ENCODE measurements at places on chromosomes 12 and 14.

- DNase-seq = no peak
Measured at GRCh38 chr14:93648440-93649168, 139.7 kb downstream of the PRIMA1 start.

DNA sequence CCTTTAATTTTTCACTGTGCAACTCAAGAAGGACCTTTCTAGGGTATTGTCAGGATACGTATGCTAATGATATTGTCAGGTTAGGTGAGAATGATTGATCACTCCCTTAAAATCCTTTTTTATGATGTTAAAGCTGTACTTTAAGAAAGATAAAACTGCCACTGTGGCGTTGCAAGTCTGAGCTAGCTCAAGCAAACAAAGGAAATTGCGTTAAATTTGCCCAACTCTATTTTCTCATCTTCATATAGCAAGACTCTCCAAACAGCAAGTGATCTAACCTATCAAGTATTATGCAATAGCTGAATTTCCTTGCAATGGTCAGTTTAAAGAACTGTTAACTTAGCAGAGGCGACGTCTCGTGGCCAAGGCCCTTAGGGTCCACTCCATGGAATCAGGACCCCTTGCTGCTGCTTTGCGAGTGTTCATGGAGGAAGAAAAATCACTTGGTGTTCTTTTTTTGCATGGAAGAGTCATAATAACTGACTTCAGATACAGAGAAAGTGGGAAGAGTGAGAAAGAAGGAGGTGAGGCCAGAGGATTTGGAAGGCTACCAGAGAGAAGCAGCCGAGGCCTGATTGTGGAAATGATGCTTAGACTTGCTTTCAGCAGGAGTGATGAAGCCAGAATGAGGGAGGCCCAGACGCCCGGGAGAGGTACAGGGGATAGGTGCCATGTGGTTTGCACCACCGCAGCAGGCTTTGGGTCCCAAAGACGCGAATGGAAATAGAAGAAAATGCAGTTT is 2.5 kb downstream of the TRAF3 start:
- DNase-seq = no peak

GRCh38 chr12:50181691-50182090 is 14.5 kb upstream of the CERS5 start:
- DNase-seq = no peak

DNA sequence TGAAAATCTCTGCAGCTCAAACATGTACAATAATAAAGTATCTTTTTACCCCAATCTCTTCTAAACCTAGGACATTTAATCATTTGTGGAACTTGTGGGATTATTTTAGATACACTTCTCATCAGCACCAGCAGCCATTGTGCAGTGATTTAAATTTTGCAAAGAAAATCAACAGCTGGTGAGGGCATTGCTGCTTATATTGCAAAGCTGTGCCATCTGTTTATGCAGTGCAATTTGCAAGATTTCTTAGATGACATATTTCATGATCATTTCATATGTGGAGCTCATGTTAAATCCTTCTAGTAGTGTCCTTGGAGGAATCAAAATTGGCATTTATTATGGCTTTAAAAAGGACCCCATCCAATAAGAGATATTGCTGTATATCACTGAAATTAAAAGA is 320.7 kb downstream of the BTG1 start:
- no peak for DNase-seq

DNA sequence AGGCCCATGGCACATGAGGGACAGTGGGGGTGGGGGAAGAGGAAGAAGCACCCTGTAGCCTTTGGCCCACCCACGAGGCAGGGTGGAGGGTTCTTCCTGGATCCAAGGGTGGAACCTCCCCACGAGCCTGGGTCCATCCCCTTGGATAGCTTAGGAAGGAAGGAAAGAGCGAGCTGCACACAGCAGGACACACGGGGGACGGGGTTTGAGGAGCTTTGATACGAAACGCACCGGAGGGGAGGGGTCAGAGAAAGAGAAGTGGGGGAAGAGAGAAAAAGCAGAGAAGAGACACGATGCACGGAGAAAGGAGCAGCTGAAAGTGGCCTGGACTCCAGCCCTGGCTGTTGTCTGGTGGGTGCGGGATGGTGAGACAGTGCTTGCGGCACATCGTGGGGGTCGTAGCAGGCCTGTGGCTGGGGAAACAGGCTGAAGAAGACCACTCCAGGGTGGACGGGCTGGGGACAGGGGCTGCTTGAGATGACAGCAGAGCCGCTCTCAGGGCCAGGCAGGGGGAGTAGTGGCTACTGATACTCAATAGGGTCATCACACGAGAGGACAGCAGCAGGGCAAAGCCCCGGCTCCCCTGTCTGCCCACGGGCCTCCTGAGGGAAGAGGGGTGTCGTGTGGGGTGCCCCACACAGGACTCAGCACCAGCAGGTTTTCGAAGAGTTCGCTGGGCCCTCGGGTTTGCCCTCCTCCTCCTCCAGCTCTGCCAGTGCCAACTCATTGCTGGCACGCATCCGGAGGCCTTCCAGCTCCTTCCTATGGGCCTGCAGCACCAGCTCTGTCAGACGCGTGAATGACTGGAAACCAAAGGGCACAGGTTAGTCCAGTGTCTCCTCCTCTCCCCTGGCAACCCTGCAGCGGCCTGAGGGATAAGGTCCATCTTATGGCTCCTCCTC is 5.4 kb upstream of the GPX2 start:
- DNase-seq = no peak

- no peak for DNase-seq
Measured at GRCh38 chr12:100435957-100436356, 37.7 kb upstream of the NR1H4 start.

- no peak for DNase-seq
Measured at GRCh38 chr14:103543721-103544387, 14.9 kb downstream of the TRMT61A start.

DNA sequence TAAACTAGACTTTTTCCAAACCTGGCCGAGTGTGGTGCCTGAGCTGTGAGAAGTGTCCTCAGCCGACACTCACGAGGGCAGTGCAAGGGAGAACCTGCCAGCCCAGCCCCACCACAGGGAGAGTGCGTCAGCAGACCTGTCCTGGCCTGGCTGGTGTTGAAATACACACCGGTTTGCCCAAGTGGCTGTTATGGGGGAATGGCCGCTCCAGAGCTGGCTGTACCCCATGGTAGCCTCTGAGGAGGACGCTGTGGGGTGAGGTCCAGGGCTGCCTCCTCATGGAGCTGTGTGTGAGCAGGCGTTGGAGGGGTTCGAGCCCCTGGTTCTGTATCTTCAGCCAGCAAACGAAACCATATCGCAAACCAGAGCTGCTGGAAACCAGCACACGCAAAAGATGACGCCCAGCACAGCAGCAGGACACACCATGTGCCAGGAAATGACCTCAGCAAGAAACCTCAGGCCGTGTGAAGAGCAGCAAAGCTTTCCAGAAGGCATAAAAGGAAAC is 9.4 kb downstream of the ANKRD9 start:
- DNase-seq = peak; percentile 58

- peak; percentile 35 for DNase-seq
Measured at GRCh38 chr14:74217672-74218448, 21.4 kb upstream of the VSX2 start.

DNA sequence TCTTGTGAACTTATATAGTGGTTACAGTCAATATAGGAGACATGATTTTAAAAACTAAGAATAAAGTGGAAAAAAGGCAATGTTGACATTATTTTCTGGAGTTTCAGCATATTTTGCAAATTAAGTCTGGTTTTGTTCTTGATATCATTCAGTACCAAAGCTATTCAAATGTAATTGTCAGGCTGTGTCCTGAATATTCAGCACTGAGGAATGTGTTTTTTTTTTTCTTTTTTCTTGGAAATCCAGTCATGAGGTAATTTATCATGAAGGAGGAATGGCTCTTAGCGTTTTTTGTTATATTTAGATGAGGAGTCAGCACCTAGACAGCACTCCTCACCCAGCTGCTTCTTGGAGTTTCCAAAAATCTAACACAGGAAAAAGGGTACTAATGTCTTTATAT is 225.5 kb downstream of the CCDC91 start:
- peak; percentile 85 for DNase-seq

DNA sequence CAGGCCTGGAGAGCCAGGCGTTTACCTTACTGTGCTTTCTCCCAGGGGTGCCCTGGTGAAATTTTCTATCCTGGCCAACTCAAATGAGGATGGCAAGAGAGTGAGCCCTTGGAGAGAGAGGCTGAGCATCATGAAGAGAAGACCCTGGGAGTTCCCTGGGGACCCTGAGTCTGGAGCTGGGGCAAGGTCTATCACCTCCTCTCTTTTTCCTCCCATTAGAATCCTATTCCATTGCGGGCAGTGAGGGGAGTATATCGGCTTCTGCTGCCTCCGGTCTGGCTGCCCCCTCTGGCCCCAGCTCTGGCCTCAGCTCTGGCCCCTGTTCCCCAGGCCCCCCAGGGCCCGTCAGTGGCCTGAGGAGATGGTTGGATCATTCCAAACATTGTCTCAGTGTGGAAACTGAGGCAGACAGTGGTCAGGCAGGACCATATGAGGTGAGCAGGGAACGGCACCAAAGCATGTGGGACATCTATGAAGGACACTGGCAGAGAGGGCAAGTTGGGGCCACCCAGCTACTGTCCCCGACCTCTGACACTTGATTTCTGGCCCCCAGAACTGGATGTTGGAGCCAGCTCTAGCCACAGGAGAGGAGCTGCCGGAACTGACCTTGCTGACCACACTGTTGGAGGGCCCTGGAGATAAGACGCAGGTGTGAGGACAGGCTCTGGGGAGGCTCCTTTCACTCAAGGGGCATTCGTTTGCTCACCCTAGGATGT is 1.6 kb downstream of the ARHGEF25 start:
- DNase-seq = no peak

DNA sequence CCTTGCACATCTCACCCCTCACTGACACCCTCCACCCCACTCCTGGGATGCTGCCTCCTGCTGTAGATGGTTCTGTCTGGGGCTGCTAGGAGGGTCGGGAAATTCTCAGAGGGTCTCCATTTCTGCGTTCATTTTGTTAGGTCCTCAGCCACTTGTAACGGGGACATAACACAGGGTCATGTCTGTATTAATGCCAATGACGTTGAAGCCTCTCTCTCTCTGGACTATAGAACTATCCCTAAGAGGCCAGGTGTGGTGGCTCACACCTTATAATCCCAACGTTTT is 14.6 kb downstream of the SIVA1 start:
- DNase-seq = no peak

- DNase-seq = no peak
Measured at GRCh38 chr14:79992407-79993198, 218.7 kb downstream of the DIO2 start.

DNA sequence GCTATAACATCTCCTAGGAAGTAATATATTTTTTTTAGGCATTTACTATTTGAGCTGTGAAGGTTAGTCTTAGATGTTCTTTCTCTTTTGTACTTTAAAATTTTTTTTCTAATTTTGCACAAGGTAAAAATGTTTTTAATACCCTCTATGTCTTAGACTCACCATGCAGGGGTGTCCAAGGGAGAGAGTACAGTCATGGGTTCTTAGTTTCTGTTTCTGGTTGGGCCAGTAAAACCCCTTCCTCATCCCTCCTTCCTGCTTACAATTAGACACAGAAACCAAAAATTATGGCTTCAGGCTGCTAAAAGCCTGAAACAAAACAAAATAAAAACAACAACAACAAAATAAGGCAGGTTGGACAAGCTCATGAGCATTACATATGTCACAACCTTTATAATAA is 193.0 kb downstream of the SYT1 start:
- no peak for DNase-seq

- DNase-seq = peak; percentile 95
Measured at GRCh38 chr14:38098074-38098836, 109.4 kb upstream of the SSTR1 start.

DNA sequence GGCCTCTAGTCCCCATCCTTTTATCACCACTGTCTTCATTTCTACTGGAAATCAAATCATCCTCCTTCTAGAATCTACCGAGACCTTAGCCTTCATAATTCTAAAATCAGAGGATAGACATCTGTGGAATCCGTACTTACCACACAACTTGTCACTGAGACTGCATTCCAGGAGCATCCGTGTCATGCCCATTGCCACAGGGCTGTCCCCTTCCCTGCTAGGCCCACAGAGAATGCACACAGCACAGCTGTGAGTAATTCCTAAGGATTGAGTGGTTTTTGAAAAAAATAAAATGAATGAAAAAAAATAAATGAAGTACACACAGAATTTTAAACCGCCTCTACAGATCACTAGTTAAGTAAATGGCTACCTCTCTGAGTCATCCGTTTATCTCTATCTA is 21.0 kb upstream of the MAGOHB start:
- DNase-seq = peak; percentile 23

GRCh38 chr12:24679126-24679525 is 269.8 kb downstream of the BCAT1 start:
- peak; percentile 85 for DNase-seq

DNA sequence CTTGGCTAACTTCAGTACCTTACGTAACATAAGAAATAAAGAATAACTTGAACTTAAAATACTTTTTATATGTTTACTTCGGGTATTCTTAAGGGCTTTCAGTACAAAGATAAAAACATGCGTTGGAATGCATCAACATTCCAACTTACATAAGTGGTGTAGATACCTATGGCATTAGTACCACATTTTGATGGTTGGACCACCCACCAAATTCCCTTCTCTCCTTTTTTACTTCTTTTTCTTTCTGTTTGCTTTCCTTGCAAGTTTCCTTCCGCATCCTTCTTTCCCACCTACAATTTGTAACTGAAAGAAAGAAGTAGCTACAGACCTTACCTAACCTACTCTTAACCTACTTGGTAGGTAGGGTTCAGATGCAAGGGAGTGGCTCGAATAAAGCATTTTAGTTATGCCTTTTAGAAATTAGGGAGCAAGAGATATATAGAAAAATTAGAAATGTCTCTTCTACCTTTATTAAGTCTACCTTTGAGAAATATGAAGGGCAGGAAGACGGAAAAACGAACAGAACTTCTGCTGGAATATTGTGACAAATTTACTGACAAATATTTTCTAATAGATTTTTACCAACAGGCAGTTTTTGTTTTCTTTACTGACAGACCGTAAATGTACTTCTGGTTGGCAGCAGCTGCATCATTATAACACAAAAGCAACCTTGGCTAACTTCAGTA is 2.1 kb upstream of the ARHGAP5 start:
- DNase-seq = peak; percentile 80

- no peak for DNase-seq
Measured at GRCh38 chr14:73751157-73751691, 37.0 kb upstream of the PNMA1 start.

DNA sequence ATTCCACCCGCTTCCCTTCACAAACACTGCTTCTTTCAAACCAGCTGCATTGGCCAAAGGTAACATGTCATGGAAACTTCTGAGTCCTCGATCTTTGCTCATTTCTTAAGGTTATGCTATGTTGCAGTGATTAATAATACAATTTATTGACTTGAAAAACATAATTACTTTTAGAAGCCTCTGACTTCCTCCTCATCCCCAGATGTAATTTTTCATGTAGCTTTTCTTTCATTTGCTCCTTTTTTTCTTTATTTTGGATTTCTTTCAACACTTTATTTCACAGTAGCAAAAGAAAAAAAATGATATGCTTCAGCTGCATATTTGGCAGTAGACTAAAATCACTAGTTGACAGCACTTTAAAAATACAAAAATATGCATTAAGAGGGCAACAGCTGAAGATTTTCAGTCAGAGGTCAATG is 116.2 kb downstream of the LRRIQ1 start:
- no peak for DNase-seq

DNA sequence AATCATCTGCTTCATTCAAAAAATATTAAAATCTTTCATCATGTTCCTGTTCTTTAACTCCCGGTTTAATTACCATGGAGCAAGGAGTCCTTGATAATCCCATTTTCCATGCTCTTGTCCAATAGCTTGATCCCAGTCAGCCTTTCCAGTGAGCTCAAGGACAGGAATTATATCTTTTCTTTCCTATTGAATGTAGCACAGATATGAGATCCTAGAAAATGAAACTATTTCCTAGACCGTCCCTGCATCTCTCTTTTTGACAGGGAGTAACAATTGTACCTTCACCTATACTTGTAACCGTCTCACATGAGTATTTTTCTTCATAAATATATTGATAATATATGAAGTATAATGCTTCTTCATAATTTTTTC is 35.6 kb downstream of the PIK3C2G start:
- no peak for DNase-seq
